ENCODE measurements at places on chromosomes 4 and X. TPM values are rescaled to one million over a fixed set of nuclear protein-coding genes. Genes with fewer than 3 reads are reported as not detected.

GRCh38 chr4:24867251-24867650 lies 45.6 kb downstream of the CCDC149 start:
- H3K27me3 ChIP-seq: peaks cover 13% of the 10 kb centered on the region
- no peak for DNase-seq
- no peak overlapping the region for H3K4me3 ChIP-seq
- no peaks in the 10 kb centered on the region for H3K4me1 ChIP-seq
- no peaks in the 10 kb centered on the region for H3K36me3 ChIP-seq

The ARX gene
- total RNA-seq: not detected

The ZNF674 gene
- total RNA-seq: 2.5 TPM

- no peak overlapping the region for H3K27ac ChIP-seq
- H3K27me3 ChIP-seq: peaks cover 5% of the 10 kb centered on the region
- no peak overlapping the region for H3K4me3 ChIP-seq
- no peaks in the 10 kb centered on the region for H3K36me3 ChIP-seq
- no peak for DNase-seq
- H3K4me1 ChIP-seq: no peaks in the 10 kb centered on the region
Observed at GRCh38 chr4:98481167-98481566, 177.2 kb downstream of the TSPAN5 start.

DNA sequence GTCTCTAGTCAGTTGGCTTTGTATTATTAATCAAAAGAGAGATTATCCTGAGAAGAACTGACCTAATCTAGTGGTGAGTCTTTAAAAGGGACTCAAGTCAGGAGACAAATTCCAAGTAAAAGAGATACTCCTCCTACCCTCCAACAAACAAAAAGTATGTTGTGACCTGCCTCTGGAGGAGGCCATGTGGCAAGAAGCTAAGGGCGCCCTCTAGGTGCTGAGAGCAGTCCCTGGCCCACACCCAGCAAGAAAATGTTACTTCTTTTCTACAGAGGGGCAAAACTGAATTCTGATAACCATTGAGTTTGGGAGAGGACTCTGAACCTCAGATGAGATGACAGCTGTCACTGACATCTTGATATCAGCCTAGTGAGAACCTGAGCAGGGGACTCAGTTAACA lies 953.6 kb upstream of the AGA start:
- no peak for DNase-seq
- no peaks in the 10 kb centered on the region for H3K36me3 ChIP-seq
- no peak overlapping the region for H3K27ac ChIP-seq
- no peak overlapping the region for H3K4me3 ChIP-seq
- no peaks in the 10 kb centered on the region for H3K27me3 ChIP-seq
- H3K4me1 ChIP-seq: no peaks in the 10 kb centered on the region
